ENCODE measurements at places on chromosomes 11 and 22.

- no peak for DNase-seq
Observed at GRCh38 chr11:61345170-61345610, 12.2 kb downstream of the TKFC start.

- no peak for DNase-seq
Observed at GRCh38 chr22:46671824-46672432, 51.7 kb downstream of the GRAMD4 start.

- DNase-seq = no peak
Observed at GRCh38 chr22:27170491-27170890, 513.1 kb downstream of the MIAT start.

DNA sequence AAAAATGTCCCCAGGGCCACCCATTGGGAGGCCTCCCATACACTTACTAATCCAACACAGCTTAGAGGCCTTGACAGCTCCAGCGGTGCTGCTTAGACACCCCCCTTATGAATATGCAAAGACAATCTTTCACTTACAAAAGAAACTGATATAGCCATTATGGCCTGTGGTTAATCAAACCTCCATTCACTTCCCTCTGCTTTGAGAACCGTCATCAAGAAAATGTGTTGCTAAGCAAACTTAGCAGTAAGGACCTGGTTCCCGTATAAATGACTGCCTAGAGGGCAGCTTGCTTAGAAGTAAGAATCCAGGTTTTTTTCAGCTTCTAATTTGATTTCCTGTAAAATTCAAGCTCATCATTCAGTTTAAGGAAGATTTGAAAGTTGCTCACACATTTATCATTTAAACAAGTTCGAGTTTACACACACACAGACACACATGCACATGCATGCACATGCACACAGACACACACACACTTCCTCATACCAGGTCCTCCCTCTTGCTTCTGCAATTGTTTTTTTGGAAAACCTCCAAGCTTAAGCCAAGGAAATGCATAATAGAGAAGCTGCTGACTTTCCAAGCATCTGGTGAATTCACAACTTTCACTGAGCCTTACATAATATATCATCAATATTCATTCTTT, 137.7 kb upstream of the BLID start:
- no peak for DNase-seq

- DNase-seq = no peak
Observed at GRCh38 chr11:94657629-94658028, 90.5 kb downstream of the PIWIL4 start.

GRCh38 chr11:122127020-122127419, 11.0 kb upstream of the BLID start:
- DNase-seq = no peak

DNA sequence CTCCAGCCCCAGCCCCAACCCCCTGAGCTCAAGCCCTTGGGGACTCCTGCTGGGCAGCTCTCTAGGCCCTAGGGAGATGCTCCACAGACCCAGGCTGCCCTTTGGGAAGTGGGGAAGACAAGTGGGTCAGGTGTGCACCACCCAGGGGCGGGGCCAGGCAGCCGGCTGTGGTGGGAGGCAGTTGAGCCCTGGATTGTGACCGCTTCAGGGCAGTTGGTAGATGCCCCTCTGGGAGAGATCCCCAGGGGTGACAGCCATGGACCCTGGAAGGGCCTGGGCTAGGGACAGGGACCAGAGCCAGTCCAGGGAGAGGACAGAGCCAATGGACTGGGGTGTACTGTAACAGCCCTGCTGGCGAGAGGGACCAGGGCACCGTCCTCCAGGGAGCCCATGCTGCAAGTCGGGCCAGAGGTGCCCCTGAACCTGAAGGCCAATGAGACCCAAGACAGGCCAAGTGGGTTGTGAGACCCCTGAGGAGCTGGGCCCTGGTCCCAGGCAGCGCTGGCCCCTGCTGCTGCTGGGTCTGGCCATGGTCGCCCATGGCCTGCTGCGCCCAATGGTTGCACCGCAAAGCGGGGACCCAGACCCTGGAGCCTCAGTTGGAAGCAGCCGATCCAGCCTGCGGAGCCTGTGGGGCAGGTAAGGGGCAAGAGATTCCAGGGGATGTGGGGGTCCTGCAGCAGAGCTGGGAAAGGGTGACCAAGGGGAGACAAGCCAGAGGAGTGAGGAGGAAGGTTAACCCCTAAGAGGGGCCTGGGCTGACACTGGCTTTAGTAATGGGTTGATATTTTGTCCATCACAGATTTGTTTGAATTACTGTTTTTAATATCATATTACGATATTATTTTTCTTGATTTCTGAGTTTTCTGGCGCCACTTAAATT, at the start of gene IGLL5:
IGLL5 (plus strand) TSS at position 196 of the 883 bp plus-strand sequence; CDS start at position 434, 238 bp downstream.
- no peak for DNase-seq

DNA sequence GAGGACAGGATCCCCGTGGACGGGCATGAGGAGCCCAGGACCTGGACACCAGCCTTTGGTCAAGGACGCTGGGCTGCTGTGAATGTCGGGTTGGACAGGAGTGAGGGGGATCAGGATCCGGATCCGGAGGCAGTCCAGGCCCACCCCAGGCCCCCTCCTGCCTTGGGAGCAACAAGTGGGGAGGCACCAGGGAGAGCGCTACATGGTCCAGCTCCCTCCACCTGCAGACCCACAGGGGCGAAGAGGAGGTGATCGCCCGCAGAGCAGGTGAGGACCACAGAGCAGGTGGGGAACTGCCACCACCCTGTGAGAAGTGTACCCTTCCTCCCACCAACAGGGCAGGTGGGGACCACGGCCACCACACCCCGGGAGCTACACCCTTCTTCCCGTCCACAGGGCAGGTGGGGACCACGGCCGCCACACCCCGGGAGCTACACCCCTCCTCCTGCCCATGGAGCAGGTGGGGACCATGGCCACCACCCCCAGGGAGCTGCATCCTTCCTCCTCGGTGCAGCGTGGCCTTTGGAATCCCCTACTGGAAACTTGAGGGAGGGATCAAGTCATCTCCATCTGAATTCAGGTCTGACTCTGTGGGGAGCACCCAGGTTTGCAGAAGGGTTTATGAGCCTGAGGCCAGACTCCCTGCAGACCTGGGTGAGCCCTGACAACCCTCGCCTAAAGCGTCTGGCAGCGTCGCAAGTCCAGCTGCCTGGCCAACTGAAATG, 141.0 kb downstream of the BRD1 start:
- no peak for DNase-seq

DNA sequence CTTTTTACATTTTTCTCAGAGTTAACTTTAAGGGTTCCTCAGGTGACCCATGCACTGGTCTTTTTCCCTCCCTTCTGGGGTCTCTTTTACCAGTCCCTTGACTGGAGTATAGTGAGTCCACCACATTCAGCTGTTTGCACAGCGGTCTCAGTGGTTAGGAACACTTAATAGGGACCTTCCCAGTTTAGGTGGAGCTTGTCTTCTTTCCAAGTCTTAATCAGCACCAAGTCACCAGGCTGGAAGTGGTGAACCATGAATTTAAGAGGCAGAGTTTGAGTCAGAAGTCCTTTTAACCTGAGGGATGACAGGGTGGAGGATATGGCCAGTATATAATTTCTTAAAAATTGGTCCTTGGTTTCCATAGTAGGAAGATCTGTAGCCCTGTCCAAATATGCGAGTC, 349.7 kb upstream of the MPPED2 start:
- no peak for DNase-seq

DNA sequence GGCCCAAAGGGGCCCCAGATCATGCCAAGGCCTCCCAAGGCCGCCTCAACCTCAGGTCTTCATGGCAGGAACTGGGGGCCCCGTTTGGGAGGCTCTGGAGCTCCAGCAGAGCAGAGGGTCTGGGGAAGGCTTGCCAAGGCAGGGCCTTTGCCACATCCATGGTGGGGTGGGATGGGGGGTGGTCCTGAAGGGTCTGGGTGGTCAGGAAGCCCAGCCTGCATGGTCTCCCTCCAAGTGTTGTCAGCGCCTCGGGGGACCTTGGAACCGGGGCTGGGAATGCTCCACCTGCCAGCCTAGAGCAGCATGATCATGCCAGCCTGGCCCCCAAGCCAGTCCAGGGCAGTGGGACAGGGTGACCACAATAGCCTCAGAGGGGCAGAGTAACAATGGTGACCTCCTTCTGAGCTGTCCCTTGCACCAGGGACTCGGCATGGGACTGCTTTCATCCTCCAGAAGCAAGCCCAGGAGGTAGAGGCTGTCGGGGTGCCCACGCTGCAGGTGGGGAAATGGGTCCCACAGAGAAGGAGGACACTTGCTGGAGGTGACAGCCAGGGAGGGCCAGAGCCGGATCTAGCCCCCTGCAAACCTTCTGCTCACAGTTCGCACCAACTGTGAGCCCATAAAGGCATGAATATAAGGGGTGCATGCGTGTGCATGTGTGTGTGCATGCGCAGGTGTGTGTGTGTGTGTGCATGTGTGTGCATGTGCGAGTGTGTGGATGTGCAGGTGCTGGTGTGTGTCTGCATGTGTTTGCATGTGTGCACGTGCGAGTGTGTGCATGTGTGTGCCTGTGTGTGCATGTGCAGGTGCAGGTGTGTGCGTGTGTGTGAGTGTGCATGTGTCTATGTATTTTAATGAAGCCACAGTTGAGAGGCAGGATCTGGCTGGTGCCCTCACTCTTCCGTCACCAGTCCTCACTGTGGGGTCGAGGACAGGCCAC, 63.8 kb downstream of the MYEOV start:
- DNase-seq = no peak

- DNase-seq = no peak
Observed at GRCh38 chr22:18152519-18152918, 2.5 kb downstream of the USP18 start.

DNA sequence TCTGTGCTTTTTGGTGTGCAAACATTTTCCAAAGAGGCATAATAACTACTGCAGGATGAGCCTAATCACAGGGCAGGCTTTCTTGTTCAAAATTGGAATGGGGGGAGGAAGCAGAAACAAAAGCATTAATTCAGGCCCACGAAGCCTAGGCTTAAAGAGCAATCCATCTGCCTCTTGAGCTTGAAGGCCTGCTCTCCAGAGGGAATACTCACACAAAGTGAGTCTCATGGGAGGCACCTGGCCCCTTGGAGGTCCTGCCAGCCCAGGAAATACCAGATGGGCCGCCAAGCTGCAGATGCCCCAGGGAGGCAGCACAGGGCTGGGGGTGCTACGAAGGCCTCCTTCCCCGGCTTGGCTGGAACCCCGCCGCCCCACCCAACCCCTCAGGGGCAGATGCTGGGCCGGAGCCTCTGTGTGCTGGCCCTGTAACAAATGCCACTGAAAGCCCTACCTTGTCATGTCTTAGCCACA, 39.3 kb upstream of the COMT start:
- DNase-seq = no peak

DNA sequence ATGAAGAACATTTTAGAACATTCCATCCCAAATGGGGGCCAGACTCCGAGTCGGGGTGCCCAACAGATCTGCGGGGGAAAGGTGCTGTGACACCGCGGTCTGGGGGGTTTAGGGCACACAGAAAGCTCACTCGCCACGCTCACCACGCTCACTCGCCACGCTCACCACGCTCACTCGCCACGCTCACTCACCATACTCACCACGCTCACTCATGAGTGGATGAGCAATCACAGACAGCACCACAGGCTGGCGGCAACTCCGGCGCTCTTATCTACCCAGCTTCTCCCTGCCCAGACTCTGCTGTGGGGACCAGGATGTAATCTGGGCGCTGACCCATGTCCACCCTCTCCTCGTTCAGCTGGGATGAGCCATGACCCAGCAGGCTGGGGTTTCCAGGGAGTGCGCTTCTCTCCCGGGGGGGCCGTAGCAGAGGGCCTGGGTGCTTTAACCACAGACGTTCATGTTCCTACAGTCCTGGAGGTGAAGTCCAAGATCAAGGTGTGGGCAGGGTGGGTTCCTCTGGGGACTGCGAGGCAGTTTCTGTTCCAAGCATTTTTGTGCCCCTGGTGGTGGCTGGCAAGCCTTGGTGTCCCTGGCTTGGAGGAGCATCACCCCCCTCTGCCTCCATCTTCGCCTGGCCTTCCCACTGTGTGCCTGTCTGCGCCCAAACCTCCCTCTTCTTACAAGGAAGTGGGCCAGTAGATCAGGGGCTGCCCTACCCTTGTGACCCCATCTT, 141.2 kb downstream of the CTTN start:
- DNase-seq = no peak

DNA sequence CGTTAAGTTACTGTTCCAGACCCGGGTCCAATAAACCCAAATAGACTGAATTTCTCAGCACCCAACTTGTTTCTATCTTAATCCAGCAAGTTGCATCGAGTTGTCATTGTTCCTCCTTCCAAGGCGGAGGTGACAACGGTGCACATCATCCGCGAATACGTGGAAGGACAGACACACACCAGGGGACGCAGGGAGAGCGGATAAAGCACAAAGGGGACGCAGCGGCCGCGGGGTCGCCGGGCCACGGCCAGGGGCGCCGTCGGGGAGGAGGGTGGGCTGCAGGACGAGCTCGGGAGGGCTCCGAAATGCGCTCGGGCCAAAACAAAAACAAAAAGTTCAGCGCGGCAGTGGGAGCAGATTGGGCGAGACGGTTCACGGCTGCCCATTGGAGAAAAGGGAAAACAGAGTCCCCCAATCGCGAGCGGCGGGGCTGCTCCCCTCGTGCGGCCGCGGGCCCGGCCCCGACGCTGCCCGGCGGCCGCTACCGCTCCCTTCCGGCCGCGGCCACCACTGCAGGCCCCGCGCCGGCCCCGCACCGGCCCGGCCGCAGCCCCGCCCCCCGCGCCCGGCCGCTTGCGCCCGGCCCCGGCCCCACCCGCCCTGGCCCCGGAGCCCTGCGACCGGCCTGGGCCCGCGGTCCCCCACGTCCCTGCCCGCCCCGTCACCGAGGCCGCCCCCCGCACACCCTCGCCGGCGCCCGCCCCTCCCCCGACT, 518 bp downstream of the KMT5B start:
- peak; percentile 23 for DNase-seq

DNA sequence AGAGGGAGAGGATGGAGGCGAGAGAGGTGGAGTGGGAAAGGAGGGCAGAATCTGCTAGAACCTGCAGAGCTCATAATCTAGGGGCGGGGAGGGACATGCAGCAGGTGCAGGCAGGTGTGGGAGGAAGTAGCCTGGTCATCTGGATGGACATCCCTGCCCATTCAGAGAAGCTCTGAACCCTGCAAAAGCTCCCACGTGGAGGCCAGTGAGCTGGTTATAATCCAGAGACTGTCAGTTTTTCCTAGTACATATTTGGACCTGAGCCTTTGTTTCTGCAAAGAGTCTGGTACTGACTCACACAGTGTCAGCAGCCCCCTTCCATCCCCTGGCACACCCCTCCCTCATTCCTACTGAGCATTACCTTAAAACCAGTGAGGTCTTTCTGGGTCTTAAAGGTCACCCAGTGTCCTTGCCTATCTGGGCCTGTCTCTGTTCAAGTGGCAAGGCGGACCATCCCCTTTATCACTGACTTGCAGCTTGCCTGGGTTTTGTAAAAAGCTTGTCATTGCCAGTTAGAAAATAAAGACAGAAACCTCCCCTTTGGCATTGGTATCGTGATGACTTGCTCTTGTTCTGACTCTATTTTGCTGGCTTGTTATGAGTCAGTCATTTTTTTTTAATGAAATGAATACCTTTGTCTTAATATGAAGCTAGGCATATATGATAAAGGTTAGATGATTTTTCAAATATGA, 26.1 kb downstream of the PTPRJ start:
- DNase-seq = no peak

- no peak for DNase-seq
Observed at GRCh38 chr11:3021125-3021524, 29.0 kb upstream of the NAP1L4 start.

- peak; percentile 68 for DNase-seq
Observed at GRCh38 chr11:60970369-60970774, 1.1 kb upstream of the CD6 start.

- DNase-seq = no peak
Observed at GRCh38 chr11:128582496-128583366, 4.6 kb downstream of the ETS1 start.

Data from stimulated activated CD8-positive, alpha-beta memory T cell treated with anti-CD3 and anti-CD28 coated beads, Interleukin-7, amount 100 ng/mL, for 24 hours (primary cell).